NCI-H187 treated with DMSO at 0.1 percent for 48 hours (cell line): ENCODE measurements at places on chromosomes 16 and 17.
A peak's percentile ranks its signal among the peaks of the same experiment; 100 is the strongest.

DNA sequence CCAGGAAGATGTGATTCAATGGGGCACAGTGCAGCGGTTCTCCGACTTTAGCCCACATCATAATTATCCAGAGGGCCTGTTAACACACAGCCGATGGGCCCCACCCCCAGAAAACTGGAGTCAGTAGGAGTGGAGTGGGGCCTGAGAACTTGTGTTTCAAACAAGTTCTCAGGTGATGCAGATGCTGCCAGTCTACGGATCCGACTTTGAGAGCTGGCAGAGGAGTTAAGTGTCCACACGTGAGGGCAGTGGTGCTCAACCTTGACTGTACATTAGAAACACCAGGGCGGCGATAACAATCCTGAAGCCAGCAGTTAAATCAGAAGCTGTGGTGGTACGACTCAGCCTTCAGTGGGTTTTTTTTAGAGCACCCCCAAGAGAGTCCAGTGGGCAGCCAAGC lies 75.0 kb downstream of the GPRC5B start:
- DNase-seq: no peak

GRCh38 chr17:77375108-77375916 lies 234.5 kb downstream of the SEC14L1 start:
- no peak for DNase-seq

GRCh38 chr17:63140255-63140654 lies 174.2 kb downstream of the TANC2 start:
- DNase-seq: no peak

- peak; percentile 95 for DNase-seq
Measured at GRCh38 chr16:370443-370842, at the start of gene MRPL28. Gene MRPL28, minus strand, starts transcription at chr16:370538. Its CDS starts 320 bp downstream, at chr16:370218.

GRCh38 chr17:17434477-17434876 lies 42.3 kb upstream of the MED9 start:
- no peak for DNase-seq

DNA sequence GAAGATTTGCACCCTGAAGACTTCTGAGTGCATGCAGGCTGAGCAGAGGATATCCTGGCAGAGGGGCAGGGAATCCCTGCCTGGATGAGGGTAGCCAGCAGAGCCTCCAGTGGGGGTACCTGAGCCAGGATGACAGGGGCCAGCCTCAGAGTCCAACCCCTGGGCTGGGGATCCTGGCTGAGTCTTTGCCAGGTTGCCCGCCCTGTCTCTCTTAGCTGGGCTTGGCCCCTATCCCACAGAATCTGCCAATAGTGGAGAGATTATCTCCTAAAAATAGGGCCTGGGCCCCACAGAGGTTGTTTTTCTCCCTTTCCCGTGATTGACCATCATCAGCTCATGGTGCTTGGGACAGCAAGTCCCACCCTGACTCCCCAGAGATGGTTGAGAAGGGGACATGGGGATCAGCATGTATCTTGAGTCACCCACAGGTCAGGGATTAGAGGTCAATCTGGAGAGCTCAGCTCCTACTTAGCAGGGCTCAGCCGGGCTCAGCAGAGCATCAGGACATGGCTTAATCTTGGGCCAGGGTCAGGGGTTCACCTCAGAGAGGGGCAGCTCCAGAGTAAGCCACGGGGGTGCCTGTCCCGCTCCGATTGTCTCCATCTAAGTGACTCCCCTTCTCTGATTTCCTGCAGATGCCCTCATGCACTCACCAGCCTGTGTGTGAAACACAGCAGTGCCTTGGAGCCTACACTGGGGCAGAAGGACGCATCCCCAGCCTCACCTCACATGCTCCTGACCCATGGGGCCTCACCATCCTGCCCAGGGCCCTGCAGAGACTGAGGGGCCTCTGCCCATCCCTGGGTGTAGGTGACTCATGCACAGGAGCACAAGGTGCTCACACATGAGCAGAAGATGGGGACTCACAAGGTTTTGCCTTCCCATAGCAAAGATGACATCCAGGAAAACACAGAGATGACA lies 11.5 kb downstream of the CDH16 start:
- no peak for DNase-seq

- no peak for DNase-seq
Measured at GRCh38 chr17:55533608-55534007, 22.4 kb upstream of the SMIM36 start.

GRCh38 chr17:69434164-69434579 lies 19.7 kb downstream of the MAP2K6 start:
- DNase-seq: no peak
